Left hindlimb (tissue), 1 donor: ENCODE measurements at places on chromosomes 3 and 15.

DNA sequence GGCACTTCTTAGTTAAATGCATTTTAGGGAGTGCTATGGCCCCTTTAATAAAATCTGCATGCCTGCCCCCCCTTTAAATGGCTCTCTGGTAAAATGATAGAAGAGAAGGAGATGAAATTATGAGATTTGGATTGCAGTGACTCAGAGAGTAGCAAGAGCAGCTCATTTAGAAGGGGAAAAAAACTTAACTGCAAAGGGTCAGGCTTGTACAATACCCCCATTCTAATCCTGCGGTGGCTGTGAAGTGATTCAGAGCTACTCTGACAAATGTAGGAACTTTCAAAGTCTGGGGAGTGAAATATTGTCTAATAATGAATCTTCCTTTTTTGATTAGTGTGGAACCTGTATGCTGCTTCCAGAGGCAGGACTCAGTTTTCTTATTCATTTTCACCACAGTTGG, 44.1 kb upstream of the TBC1D23 start:
- no peak for DNase-seq

- no peak for DNase-seq
Observed at GRCh38 chr15:44275150-44275830, 13.2 kb upstream of the GOLM2 start.

- DNase-seq, result no peak
Observed at GRCh38 chr3:33786565-33787327, 11.7 kb upstream of the PDCD6IP start.

GRCh38 chr3:157683668-157684067, 180.5 kb upstream of the VEPH1 start:
- no peak for DNase-seq

DNA sequence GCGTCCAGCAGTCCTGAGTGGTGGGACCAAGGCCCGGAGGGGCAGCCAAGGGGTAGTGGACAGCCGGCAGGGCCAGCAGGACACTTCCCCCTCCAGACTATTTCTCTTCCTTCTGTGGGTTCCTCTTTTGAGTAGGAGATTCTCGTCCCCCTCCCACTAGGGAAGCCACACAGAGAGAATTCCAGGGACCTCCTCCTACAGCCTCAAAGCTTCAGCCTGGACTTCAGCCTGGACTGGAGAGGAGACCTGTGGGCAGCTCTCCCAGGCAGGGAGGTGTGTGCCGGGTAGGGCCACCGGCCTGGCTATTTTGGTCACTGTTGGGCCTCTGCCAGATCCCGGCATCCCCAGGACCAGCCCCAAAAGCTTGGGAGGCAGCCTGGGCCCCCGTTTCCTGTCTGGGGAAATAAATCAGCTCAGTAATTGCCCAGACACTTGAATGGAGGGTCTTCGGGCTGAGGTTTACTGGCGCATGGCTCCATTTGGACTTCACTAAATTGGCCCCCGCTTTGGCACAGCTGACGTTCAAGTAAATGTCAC, 1.3 kb downstream of the SLC6A6 start:
- peak; percentile 74 for DNase-seq

GRCh38 chr3:130789782-130790322, 43.2 kb upstream of the PIK3R4 start:
- DNase-seq, result no peak

DNA sequence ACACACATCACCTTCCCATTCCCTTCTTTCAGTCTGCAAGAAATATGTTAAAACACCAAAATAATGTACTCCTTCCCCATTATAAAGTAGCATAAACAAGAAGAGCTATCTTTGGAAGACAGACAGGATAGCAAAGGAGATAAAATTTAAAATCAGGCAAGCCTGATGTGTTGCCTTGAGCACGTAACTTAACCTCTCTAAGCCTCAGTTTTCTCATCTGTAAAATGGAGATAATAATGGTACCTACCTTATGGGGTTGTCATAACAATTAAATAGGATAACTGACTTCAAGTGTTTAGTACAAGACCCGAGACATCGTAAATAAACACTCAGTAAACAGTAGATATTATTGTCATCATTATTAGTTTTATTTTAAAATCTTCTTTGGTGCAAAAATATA, 142.4 kb downstream of the NR1D2 start:
- no peak for DNase-seq

DNA sequence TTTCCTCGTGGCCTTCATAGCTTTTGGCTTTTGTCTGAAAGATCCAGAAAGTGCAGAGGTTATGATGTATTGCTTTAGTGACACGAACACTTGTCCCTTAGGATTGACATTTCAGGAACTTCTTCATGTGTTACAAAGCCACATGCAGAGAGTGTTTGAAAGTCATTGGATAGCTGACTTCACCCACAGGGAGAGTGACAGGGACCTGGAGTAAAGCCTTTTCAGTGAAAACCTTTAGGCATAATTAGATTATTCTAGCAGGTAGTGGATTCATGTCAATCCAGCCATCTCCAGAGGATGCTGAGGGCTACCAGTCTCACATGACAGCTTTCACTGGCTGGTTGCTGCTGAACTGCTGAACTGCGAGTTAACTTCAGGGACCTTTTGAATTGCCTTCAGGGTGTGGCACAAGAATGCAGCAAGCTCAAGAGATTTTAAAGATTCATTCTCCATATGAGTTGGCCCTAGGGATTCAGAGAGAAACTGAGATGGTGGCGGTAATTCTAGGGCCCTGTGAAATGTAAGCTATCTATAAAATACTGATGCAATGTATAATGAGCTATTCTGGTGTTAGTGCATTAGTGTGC, 267.0 kb upstream of the GOLIM4 start:
- no peak for DNase-seq

DNA sequence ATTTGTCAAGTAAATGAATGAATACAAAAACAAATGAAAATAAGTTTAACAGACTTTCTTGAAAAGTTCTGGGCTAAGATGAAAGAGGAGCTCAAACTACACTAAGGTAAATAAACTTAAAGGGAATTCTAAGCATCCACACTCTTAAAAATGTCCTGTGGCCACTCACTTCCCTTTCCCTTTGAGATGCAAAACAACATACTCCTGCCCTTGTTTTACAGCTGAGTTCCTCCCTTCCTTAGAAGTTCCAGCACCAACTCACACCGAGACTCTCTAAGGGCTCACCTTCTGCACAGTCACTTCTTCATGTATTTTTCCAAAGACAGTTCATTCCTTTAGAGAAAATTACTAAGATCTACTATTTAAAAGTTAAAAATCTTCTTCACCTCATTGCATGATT, 123.3 kb upstream of the CMC1 start:
- no peak for DNase-seq

DNA sequence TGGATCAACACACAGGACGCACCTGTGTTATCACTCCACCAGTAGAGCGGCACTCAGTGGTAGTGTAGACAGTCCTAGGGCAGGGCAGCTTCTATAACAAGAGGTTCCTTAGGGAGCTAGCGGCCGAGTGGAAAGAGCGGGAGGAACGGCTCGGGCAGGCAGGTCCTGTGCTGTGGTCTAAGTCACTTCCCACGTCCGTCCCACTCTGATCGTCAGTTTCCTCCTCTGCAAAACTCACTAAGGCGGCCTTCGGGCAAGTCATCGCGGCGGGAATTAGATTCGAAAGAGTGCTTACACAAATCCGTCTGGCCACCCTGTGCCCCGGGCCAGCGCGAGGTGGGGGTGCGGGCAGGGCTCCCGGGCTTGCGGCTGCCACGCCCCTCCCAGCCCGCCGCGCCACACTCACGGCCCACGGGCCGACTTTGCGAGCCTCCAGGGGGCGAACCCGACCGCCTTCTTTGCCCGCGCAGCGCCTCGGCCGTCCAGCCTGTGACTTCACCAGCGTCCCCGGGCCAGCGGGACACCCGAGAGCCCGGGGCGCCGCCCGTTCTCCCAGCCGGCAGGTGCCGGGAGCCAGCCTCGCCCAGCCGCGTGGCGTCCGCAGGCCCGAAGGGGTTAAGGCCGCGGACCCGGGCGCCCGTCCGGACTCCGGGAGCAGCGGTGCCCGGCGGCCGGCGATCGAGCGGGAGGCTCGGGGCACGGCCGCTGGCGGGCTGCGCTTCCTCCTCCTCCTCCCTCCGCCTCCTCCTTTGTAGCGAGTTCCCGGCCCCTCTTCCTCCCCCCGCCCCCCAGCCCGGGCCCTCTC, 416 bp upstream of the CORO2B start:
- peak; percentile 77 for DNase-seq

GRCh38 chr3:132556508-132557159, 40.4 kb upstream of the ACKR4 start:
- DNase-seq, result peak; percentile 56

- no peak for DNase-seq
Observed at GRCh38 chr3:194379651-194380050, 10.1 kb upstream of the LRRC15 start.

DNA sequence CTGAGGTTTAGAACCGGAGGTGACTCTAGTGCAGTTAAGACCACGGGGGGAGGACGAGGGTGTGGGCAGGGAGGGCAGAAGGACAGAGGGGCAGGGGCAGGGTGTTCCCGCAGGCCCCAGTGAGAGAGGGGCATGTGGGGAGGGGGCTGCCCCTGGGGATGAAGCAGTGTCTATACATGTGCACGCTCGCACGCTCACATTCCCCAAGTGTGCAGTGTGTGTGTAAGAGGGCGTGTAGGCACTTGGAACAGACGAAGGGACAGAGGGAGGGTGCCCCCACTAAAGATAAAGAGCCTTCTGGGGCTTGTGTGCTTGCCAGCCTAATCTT, 69.5 kb upstream of the MEF2A start:
- no peak for DNase-seq

DNA sequence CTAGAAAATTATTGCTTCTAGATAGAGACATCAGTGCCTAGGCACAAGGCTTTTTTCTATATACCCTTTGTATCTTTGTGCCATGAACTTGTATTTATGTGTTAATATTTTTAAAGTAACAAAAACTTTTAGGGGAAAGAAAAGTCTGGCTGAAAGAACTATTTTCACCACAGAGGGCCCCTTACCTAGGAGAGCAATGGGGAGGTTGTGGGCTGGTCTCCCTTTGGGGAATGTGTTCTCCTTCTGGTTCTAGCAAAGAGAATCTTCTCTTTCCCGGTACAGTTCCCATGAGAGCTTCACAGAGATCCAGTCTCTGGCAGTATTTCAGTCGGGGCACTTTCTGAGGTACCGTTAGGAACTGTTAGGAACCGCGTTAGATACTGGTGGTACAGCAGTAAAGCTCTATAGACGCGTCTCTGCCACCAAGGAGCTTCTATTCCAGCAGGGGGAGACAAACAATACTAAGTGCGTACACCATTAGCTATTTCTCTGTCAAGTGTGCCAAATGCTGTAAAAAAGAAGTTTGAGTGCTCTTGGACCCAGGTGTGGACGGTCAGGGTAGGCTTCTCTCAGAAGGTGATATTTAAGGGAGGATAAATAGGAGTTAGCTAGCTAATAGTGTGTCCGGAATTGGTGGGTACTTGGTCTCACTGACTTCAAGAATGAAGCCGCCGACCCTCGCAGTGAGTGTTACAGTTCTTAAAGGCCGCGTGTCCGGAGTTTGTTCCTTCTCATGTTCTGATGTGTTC, 4.6 kb upstream of the EPB42 start:
- no peak for DNase-seq

DNA sequence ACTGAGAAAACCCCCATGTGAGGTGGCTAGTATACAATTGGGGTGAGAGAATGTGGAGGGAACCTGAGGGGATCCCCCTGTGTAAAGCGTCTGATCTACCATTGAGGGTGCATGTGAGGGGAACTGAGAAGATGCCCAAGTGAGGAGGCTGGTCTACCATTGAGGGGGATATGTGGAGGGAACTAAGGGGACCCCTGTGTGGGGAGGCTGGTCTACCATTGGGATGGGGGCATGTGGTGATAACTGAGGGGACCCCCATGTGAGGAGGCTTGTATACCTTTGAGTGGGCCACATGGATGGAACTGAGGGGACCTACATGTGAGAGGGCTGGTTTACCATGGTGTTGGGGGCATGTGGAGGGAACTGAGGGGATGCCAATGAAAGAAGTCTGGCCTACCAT, 160.8 kb downstream of the FBLN2 start:
- no peak for DNase-seq

DNA sequence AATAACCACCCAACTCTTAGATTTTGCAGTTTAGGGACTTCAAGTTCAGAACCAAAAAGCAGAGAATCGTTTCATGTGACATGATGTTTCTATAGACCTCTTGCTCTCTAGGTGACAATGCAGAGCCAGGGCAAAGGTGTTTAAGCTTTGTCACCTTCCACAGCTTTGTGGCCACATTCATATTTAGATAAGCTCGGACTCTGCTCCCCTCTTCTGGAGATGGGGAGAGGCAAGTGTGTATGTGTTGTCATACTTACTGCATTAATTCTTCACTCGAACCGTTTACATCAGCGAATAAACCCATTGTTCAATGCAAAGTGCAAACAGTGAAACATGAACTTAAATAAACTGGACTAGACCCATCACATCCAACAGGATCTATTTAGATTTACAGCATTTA, 33.2 kb downstream of the ST3GAL6 start:
- no peak for DNase-seq

DNA sequence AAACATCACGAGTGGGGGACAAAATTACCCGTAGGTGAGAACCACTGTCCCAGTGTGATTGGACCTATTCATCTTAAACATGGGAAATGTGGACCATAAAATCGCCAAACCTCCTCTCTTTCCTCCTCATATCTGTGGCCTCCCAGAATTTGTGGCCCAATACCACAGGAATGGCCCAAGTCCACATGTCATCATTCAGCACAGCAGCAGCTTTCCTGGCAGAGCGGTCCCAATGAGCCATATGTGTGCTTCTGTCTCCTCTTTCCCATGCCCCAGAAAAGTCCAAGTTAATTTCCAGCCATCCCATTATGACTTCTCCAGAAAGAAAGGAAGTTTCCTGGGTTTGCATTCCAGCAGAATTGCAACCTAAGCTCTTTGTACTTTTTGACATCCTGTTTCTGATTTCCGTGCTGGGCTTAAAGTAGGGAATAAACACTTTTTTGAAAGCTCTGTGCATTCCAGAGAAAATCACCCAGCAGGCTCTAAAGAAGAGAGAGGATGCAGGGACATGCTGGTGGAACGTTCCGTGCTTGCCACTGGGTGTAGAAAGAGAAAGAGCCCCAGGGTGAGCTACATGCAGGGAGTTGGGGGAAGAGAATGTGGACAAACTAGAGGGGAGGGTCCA, 259.4 kb upstream of the PROK2 start:
- DNase-seq, result no peak
